ENCODE measurements at places on chromosomes 11 and 22. TPM values are rescaled to one million over a fixed set of nuclear protein-coding genes. Genes with fewer than 3 reads are reported as not detected.
A peak's percentile ranks its signal among the peaks of the same experiment; 100 is the strongest.

DNA sequence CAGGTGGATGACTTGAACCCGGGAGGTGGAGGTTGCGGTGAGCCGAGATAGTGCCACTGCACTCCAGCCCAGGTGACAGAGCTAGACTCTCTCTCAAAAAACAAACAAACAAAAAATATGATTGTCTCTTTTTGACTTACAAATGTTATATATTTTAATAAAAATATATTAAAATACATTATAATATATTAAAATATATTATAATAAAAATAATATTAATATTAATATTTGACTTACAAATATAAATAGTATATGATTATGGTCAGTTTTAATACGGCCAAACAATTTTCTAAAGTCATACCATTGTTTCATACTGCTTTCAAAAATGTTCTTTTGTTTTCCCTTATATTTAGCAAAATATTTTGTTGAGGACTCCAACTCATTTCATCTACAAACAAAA lies 27.2 kb upstream of the DDX6 start:
- no peak for DNase-seq

Gene CABP7
- 0.14 TPM for total RNA-seq

DNA sequence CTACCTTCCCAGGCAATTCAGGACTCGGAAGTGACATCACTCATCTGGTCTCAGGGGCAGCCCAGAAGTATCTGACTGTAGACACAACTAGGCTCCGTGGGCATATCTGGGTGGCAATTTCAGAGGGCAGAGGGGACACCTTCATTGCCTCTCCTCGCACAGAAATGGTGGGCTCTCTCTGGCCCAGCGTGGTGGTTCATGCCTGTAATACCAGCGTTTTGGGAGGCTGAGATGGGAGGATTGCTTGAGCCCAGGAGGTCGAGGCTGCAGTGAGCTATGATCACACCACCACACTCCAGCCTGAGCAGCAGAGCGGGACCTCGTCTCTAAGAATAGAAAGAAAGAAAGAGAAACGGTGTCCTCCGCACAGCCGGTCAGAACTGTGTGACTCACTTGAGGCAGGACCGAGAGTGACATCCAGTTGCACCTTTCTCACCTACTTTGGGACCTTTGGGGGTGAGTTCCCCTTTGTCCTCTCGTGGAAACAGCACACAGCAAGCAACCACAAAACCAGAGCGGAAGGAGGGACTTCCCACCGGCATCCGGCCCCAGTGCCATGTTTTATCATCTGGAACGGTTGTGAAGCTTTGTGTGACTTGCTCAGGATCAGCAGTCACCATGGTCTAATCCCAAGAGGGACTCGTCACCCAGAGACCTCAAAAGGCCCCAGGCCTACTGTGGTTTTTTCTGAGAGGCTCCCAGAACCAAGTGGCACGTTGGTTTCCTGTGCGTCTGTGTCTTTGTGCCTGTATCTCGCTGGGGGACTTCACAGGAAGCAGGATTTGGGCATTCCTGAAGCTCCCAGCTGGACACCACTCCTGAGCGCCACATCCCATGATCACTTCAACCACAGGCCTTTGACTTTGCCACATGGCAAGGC lies 38.4 kb upstream of the EMID1 start:
- peak; percentile 70 for DNase-seq

DNA sequence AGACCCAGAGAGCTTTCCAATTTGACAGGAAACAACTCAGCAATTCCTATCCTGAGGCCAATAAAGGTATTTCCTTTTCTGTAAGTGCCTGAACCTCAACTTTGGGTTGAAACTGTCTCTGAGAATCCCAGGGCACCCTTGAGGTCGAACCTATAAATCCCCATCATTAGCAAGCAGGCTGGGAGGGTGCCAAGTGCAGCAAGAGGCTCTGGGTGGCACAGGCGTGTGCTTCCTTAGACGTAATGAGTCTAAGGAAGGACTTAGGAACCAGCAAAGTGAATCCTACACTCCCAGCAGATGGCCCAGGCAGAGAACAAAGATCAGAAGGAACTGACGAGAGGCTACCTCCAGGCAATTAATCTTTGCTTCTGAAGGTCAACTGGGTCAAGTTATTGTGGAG lies 234.3 kb upstream of the NARS2 start:
- DNase-seq, result no peak

DNA sequence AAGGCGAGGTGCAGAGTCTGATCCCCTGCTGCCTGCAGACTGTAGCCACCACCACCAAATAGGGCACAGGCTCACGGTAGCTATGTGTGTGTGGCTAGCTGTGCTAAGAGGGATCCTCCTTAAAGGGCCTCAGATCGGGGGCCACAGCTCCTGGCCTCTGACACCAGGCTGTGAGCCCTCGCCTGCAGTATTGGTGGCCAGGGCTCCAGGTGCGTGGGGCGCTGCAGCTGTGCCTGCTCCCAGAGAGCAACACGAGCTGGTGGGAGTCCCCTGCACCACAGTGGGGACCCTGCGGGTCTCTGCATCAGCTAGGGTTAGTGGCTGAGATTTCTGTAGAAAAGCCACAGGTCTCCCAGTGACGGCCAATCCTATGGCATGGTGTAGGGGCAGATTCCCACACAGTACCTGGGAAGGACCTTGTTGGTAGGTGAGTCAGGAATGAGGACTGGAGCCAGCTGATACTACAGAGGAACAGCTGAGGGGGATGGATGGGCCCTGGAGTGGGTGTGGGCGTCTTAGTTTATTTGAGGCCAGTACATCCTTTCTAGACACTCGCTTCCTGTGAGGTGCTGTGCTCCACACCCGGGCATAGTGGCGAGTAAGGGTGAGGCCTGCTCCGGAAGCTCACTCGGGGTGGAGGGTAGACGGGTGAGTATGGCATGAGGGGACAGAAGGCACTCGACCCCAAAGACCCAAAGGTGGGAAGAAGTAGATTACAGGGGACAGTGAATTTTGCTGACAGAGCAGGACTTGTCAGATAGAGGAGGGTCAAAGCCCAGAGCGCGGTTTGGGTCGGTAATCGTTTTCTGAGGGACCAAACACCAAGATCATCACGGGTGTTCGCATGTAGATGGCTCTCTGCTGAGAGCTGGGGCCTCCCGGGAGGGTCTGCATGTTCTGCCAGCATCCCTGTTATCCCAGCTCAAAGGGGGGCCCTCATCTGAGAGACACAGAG lies 212.5 kb downstream of the TBC1D22A start:
- DNase-seq, result no peak

- no peak for DNase-seq
Measured at GRCh38 chr11:110317516-110317932, 21.1 kb upstream of the RDX start.

DNA sequence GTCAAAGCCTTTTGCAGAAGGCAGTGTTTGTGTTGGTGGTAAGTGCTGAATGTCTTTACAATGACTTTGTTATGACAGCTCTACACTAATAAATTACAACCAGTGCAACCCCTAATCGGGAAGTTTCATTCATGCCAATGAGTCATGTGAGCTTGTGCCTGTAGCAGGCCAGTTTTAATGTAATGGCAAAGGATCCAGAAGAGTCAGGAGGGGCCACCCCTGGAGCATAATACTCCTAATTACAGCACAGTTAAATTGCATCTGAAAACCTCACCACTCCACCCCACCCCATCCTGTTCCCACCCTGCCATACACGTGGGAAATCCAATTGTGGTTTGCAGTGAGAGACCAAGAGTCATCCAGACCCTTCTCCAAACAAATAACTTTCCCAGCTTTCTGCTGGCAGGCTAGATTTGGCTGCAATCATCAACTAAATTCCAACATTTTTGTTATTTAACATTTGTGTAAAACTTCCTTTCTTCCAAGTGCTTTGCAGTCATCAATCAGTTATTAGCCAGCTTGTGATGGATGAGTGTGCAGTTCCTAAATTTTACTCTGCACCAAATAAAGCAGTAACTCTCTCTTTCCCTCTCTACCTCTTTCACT lies 277.3 kb upstream of the FAT3 start:
- no peak for DNase-seq

Gene KDM4E
- not detected for total RNA-seq

DNA sequence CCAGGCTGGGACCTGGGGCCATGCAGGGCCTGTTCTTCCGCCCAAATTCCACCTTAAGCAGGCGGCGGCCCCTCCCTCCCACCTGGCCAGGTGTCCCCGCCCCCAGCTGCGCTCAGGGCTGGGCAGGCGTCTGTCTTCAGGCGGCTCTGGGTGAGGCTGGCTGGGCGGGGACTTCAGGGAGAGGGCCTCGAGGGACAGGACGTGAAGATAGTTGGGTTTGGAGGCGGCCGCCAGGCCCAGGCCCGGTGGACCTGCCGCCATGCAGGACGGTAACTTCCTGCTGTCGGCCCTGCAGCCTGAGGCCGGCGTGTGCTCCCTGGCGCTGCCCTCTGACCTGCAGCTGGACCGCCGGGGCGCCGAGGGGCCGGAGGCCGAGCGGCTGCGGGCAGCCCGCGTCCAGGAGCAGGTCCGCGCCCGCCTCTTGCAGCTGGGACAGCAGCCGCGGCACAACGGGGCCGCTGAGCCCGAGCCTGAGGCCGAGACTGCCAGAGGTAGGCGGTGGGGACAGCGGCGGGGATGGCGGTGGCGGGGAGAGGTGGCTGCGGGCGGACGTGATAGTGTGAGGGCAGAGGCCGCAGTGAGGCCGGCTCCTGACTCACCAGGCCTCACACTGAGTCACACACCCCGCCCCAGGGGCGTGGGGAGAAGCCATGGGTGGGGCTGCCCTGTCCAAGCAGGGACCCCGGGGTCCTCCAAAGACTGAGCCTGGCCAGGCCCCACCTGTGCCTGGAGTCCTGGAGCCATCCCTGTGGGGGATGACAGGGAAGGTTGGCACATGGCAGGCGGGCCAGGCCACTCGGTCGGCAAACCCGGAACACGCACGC lies at the start of gene PKP3:
Gene PKP3, plus strand, starts transcription at position 176 of the 824 bp plus-strand sequence. Its CDS starts 84 bp downstream, at position 260.
- no peak for DNase-seq

- peak; percentile 6 for DNase-seq
Measured at GRCh38 chr11:115869780-115870431, 365.7 kb upstream of the CADM1 start.

GRCh38 chr11:9094420-9094819 lies 3.0 kb upstream of the SCUBE2 start:
- DNase-seq, result no peak

Gene KBTBD3
- total RNA-seq, result 13.4 TPM

- DNase-seq, result no peak
Measured at GRCh38 chr11:128465946-128466705, 121.2 kb downstream of the ETS1 start.

Gene CNGA4
- 0.46 TPM for total RNA-seq

- DNase-seq, result no peak
Measured at GRCh38 chr22:35044607-35045390, 21.2 kb upstream of the ISX start.

Gene METTL15
- total RNA-seq, result 19.5 TPM

DNA sequence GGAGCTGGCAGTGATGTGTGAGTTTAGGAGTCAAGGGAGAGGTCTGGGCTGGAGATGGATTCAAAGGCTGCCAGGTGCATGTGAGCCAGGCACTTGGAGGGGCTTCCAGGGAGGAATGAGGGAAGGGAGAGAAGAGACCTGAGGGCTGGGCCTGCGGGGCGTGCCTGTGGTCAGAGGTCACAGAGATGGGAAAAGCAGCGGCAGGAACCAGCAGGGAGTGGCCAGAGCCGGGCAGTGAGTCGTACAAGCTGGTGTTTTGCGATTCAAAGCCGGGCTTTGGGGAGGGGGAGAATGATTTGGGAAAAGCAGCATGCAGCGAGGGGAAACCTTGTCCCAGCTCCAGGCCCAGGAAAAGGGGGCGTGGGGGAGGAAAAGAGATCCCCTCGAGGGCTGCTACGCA lies 96.9 kb upstream of the RTL6 start:
- DNase-seq, result no peak

Gene MPZL3
- total RNA-seq, result 71.3 TPM

- DNase-seq, result no peak
Measured at GRCh38 chr11:81825346-81825745, 908.3 kb downstream of the FAM181B start.

Gene SYCE3
- total RNA-seq, result 1.7 TPM

- no peak for DNase-seq
Measured at GRCh38 chr22:28783786-28784671, 11.5 kb downstream of the CCDC117 start.

DNA sequence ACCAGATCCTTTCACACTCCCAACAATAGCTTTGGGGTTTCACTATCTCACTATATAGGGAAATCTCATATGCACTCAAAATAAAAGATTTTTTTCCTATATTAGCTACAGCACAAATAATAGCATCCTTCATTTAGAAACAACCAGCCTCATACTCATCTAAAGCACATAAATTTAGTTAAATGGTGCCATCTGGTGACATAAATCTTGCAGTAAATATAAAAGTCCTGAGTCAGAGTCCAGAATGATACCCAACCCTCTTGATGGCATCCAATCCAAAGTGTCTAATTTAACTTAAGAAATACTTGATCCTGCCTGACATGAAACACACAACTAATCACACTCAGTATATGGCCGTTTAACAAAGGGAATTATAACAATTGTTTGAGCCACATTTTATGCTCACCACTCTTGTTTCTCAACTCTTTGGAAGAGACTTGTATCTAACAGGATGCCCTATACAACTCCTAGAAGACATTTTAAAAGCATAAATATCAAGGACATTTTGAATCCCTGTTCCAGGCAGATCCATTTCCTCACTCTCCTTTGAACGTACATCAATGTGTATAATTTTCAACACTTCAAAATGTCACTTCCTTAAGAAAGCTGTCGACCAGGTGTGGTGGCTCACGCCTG lies 36.2 kb downstream of the DLG2 start:
- no peak for DNase-seq

DNA sequence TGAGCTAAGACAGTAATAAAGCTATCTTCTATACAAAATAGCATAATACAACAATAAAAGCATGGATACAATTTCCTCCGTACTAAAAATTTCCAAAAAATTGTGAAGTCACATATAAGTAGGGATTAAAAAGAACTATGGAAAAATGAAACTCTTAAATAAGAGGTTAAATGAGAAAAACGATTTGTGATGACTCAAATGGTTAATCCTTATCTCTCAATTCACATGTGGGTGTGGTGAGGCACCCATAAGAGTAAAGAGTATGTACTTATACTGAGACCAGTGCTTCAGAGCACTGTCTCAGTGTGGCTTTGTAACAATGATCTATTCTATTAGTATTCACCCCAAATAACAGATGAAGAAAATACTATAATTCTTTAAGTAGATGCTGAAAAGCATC lies 25.0 kb upstream of the CCDC34 start:
- DNase-seq, result no peak

Gene DUSP8
- total RNA-seq, result 5.1 TPM

Gene CD3G
- total RNA-seq, result 128 TPM

GRCh38 chr22:42794551-42795510 lies 62.2 kb downstream of the ARFGAP3 start:
- no peak for DNase-seq

GRCh38 chr11:16204261-16204660 lies 152.1 kb downstream of the SOX6 start:
- no peak for DNase-seq

Gene MS4A15
- total RNA-seq, result not detected

GRCh38 chr11:65857500-65857852 lies 504 bp downstream of the CFL1 start:
- no peak for DNase-seq

DNA sequence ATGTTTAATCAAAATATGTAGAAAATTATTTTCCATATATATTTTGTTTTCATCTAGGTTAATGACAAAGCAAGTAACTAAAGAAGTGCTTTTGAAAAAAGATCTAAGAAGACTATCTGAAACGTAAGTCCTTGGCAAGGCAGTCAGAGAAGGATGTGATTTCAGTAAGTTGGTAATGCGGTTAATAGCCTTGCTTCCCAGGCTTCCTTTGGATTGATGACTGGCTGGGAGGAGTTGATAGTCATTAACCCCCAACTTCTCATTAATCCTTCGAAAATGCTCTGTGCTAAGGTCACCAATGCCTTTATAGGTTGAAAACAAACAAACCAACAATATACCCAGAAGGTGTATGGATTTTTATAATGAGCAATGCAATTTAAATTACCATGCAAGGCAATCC lies 1326.5 kb downstream of the LRRC4C start:
- no peak for DNase-seq

Data from activated T-cell treated with anti-CD3 and anti-CD28 coated beads, Interleukin-2, amount 50 U/mL, for 72 hours (primary cell).